ENCODE measurements at places on chromosomes 16 and 17.

DNA sequence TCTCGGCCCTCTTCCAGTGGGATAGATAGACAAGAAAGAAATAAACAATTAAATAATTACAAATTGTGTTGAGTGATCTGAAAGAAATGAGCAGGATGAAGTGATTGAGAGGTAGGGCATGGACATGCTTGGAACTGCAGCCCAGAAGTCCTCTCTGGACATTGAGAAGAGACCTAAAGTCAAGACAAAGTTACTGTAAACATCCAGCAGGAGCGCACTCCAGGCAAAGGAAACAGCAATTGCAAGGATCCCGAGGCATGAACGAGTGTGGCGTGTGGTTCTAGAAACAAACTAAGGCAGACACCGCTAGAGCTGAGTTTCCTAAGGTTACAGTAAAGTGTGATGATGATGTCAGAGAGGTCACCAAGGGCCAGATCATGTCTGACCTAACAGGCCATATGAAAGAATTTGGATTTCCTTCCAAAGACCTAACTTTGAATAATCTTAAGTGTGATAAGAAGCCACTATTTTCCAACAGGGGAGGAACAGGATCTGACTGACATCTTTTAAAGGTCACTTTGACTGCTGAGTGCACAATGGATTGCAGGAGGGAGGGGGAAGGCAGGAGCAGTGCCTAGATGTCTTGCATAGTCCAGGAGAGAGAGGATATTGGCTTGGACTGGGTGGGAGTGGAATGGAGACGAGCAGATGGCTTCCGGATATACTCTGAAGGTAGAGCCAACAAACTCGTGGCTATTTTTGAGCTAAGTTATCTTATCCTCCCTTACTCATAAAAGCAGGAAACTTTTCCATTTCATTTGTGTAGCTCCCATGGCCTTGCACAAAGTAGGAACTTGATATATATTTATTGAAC is 19.0 kb downstream of the ABCC12 start:
- no peak for DNase-seq

- no peak for DNase-seq
These were observed 56.0 kb upstream of the SMURF2 start for GRCh38 chr17:64718058-64718457.

DNA sequence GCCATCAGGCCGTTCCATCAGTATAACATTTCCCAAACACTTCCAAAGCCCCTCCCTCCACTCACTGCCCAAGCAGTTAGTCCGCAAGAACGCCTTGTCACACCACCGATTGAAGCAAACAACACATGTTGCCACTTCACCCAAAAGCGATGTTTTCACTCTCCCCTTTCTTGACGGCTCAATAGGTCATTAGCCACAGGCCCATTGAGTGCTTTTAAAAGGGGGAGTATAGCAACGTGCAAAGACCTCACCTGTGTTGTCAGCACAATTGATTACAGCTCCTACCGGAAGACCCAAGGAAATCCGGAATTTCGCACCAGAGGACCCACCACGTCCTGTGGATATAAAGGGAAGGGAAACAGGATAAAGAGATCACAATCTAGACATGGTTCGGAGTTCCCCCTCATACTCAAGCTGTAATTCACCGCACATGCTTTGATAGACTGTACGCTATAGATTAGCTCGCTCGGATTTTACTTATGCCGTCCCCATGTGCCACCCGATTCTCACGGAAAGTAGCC is 690 bp downstream of the RPL23 start:
- DNase-seq: no peak

GRCh38 chr17:74359916-74360315 is 1.8 kb downstream of the BTBD17 start:
- DNase-seq: no peak

DNA sequence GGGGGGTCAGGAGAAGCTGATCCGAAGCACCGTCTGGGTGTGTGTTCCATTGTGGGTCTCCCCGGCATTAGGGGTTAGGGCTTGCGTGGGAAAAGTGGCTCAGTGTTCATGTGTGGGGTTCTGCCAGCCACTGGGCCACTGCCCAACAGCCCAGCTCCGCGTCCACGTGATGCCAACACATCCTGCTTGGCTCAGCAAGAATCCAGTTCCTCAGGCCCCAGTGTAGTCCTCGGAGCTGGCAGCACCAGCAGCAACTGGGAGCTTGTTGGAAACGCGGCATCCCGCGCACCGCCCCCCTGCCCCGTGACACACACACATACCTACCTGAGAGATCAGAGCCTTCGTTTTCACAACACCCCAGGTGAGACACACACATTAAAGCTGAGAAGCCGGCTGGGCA is 18.9 kb downstream of the LGALS9 start:
- DNase-seq: no peak

DNA sequence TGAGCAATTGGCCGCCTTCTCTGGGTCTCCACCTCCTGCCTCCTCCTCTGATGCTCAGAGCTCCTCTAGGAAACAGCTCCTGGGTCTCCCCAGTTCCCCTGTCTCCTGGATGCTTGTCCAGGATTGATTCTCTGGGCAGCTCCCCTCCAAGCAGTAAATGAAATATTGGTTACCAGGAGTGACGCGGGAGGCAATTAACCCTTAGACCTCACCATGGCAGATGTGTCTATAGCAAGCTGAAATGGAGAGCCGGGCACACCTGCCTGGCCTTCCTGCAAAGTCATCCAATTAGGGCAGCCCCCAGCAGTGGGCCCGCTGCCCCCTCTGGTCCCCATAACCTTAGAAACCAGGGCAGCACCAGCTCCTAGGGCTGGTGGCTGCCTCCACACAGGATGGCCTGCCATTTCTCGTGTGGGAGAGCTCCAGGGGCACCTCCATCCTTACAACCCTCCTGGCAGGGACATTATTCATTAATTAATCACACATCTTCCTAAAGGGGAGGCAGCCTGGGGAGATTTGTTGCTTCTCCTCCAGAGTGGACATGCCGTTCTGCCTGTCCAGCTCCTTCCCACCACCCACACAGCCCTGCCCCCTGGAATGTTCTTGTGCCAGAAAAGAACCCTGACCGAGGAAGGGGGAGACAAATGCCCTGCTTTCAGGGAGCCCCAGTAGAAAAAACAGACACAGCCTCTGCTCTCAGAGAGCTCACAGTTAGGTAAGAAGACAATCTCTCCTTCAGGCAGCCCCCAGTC is 8.3 kb upstream of the KIF18B start:
- no peak for DNase-seq

DNA sequence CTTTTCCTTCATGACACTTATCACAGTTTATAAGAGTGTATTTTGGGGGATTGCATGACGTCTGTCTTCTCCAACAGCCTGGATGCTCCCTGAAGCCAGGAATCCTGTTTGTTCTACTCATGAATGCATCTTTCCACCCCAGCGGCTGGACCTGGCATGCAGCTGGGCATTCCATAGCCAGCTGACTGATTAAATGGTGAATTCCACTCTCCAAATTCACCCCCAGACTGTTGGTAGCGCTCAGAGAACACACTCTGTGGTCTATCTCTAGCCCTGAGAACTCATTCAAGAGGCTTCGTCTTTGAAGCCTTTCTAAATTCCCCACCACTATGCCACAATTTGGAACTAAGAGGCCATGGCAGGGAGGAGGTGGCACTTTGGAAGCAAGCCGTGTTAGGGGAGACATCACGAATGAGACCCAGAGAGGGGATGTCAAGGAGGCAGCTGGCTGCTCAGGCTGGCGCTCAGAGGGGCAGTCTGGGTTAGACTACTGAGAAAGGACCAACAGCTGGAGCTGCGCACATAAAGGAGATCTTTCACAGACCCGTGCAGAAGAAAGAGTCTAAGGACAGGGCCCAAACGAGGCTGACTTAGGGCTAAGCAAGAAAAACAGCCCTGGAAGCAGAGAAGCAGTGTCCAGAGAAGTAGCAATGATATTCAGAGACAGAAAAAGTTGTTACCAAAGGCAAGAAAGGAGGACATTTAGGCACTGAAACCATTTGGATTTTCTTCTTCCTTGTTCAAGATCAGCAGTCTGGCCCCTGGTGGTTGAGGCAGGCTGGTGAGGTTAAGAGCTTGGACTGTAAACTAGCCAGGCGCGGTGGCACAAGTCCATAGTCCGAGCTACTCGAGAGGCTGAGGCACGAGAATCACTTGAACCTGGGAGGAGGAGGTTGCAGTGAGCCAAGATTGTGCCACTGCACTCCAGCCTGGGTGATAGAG is 42.4 kb upstream of the ZNF629 start:
- no peak for DNase-seq

- no peak for DNase-seq
These were observed 53.5 kb upstream of the AKTIP start for GRCh38 chr16:53556521-53556920.

DNA sequence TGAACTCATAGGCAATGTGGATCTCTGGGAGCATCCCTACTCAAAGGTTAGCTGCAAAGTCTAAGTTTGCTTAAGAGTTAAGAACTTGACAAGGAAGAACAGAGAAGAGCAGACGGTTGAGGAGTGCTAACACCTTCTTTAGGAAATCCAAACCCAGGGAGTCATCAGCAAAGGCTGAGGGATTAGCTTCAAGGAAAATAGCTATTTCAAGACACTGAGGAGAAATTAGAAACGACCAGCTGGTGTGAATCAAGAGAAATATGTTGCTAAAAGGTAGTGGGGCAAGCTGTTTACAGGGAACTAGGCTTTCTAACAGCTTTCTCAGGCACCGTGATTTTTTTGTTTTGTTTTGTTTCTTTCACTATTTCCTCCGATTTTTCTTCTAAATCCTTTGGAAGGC is 90.7 kb downstream of the CDH8 start:
- DNase-seq: no peak

- no peak for DNase-seq
These were observed 38.2 kb downstream of the METRNL start for GRCh38 chr17:83117583-83117982.

- no peak for DNase-seq
These were observed 120.4 kb downstream of the CHD9NB start for GRCh38 chr16:52932321-52932720.

- no peak for DNase-seq
These were observed 34.5 kb downstream of the ACTG1 start for GRCh38 chr17:81478119-81478518.

DNA sequence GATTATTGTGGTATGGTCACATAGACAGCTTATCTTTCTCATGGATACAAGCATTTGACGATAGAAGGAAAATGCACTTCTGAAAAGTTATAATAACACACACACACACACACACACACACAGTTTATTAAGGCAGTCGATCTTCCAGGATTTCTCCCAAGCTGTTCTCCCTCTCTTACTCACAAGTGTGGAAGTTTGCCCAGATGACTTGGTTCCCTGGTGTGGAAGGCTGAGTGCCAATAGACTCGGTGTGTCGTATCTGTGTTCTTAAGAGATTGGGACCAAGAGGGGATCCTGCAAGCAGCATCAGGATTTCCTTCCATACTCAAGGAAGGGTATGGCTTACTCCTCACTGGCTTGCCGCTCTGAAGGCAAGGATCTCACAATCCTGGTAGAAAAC is 279.6 kb downstream of the HS3ST3B1 start:
- no peak for DNase-seq

DNA sequence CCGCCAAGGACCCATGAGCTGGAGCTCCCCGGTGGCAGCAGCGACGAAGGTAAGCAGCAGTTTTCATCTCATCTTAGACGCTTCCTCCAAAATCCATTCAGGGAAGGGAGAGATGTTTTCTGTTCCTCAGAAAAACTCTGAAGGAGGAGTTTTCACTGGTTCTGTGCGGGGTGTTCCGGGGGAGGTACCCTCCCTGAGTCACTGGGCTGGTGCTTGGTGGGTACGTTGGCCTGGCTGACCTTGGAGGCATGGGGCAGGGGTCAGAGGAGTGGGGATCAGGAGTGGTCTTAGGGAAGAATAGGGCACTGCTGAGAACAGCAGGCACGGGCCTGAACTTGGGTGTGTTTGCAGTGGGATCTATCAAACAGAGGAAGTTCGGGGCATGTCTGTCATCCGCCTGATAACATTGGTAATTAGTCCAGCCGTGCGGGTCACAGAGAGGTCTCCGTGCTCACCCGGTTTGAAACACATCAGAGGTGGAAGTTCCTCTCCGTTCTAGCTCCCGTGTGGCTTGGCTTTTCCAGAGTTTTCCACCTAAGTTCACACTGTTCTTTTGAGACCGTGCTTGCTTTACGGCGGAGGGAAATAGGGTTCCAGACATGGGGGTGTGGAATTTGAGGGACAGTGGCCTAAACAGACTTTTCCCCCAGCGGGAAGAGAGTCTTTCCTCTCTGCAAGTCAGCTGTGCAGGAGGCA is 59.6 kb upstream of the CIBAR2 start:
- no peak for DNase-seq

DNA sequence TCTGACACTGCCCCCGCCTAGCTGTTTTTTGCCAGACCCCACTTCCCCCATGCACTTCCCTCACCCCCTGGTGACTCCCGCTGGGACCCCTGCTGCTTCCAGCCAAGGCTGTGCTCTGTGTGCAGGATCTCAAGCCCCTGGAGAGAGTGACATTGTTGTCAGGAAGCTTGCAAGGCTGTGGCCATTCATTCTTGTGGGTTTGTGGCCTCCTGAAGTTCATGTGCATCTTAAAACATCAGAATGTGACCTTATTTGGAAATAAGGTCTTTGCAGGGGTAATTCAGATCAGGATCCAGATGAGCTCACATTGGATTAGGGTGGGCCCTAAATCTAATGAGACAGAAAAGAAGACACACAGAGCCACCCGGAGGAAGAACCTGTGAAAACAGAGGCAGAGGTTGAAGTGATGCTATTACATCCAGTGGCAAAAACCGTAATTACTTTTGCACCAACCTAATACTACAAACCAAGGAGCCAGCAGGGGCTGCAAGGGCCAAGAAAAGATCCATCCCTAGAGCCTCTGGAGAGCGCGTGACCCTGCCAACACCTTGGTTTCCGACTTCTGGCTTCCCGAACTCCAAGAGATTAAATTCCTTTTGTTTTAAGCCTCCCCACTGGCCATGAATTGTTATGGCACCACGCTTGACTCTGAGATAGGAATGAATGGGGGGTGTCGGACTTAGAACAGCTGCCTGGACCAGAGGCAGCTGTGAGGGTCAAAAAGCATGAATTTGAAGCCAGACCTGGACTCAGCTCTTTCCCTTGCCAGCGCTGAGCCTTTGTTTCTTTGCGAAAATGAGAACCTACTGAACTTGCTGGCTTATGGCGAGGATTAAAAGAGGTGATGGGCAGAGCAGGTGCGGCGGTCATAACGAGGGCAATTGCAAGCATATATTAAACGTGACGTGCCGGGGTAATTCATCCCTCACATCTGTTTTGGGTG is 75.5 kb downstream of the BMERB1 start:
- DNase-seq: no peak

DNA sequence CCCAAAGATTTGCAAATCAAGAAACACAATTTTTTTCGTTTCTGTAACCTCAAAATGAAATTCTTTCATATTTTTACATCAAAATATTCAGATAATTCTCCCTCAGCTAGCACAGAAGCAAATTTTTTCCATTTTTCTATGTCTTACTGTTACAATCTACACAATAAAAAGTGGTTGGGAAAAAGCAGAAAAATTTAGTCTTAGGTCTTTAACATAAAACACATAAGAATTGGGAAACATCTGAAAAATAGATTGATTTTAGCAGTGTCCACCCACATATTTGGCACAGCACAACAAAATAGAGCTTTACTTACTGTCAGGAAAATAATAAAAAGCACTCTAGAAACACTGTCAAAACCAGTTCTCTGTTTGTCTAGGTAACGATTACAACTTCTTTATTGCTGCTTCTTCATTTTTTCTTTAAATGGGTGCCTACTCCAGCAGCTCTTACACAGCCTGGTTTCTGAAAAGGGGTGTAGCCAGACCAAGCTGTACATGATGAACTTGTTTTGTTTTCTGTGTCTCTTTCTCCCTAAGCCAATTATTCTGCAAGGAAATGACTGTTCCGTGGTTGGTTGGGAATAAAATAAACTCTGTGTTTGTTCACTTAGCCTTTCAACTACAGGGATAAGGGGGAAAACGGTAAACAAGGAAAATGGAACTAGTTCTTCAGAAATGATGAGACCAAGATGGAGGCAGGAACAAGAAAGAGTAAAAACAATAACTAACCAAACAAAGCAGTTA is at the start of gene ABCA6:
Gene ABCA6 (minus strand): TSS at position 465 of the 744 bp plus-strand sequence. CDS start 1,192 bp downstream, outside the sequence.
- no peak for DNase-seq

All from amniotic stem cell (primary cell).